ENCODE measurements at places on chromosomes 4 and X. TPM values are rescaled to one million over a fixed set of nuclear protein-coding genes. Genes with fewer than 3 reads are reported as not detected.

DNA sequence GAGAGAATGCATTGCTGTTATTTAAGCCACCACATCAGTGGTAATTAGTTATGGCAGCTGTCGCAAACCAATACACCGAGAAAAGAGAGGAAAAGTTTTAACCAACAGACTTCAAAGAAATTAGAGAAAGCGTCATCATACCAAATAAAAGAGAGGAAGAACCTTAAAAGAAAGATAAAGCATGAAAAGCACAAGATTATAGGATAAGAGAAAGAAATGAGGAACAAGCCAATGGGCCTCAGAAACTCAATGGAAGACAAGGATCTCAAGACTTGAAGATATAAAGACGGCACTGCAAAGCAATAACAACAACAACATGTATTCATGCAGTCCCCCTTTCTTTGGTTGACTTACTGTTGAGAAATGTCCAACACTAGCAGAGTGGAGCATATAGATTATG is 22.8 kb upstream of the ASMTL start:
- DNase-seq = no peak

FAM47A gene
- not detected for total RNA-seq

MAD2L1 gene
- 32.3 TPM for total RNA-seq

LDB2 gene
- 38.8 TPM for total RNA-seq

PROM1 gene
- total RNA-seq = not detected

TCEAL7 gene
- total RNA-seq = 17.2 TPM

GRCh38 chrX:79618280-79618679 is 251.1 kb upstream of the ITM2A start:
- no peak for DNase-seq

DNA sequence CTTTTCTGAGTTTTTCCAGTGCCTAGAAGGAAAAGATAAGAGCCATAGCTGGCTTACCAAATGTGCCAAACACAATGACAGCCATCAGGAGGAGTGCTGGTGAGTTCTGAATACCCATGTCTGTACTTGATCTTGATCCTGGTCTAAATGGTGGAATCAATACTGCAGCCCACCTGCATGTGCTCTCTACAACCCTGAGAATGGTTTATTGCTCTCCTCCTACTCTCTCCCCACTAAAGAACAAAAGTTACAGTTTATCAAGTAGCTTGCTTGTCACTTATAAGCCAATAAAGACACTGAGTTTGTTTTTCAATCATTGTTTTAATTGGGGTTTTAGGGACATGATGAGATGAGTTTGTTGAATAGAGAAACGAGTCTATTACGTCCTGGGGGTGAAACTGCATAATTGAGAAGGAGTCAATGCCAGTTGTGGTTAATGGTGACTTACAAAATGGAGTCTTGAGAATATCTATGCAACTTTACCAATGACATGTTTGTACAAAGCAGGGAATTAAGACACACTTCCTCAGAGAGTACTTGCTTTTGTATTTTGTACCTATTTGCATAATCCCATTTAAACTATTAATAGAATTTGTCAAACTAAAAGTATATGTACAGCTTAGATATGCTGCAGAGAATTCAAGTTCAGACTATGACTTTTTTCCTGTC is 20.8 kb upstream of the CXCL3 start:
- DNase-seq = no peak

- DNase-seq = no peak
Measured at GRCh38 chr4:172232966-172233365, 419.8 kb downstream of the GALNTL6 start.
